ENCODE measurements at places on chromosomes 5 and 9.
A peak's percentile ranks its signal among the peaks of the same experiment; 100 is the strongest.

DNA sequence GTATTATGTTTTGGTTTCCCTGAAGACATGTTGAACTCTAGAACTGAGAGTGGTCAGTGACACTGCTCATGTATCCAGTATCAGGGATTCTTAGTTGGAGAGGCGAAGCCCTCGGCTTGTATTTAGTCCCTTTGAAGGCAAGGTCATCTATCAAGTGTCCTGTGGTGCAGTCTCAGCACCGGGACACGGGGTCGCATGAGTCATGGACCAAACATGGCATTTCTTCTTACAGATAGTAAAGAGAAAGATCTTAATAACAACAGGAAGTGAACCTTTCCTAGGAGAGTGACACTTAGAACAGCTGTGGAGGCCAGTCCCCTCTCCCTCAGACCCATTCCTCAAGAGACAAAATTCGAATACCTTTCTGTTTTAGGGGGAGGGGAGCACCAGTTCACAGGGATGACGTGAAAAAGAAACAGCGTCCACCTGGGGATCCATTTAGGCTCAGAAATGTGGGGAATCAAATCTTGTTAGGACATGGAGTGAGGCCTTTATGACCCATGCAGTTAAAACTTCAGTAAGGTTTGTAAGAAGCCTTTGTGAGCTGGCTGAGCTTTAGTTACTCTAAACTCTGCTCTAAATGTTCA is 86.5 kb downstream of the ADGRV1 start:
- no peak for DNase-seq

- no peak for DNase-seq
Measured at GRCh38 chr5:159893040-159893695, 23.1 kb upstream of the ADRA1B start.

DNA sequence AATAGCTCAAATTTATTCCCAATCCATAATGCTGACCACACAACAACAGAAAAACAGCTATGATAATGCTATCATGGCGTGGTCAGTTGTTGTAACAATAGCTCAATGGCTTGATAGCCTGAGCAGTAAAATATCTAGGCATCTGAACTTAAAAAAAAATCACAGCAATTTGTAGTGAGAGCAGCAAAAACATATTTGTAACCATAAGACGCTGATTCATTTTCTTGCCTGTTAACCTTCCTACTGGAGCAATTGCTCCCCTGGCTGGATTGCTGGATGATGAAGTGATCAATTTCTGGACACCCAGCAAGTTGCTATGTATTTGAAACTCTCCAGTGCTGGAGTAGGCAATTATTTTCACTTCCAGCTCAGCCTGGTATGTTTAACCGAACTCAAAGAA is 115.1 kb downstream of the PCSK1 start:
- no peak for DNase-seq

GRCh38 chr5:165914456-165914855 is 2377.0 kb upstream of the WWC1 start:
- DNase-seq = no peak

DNA sequence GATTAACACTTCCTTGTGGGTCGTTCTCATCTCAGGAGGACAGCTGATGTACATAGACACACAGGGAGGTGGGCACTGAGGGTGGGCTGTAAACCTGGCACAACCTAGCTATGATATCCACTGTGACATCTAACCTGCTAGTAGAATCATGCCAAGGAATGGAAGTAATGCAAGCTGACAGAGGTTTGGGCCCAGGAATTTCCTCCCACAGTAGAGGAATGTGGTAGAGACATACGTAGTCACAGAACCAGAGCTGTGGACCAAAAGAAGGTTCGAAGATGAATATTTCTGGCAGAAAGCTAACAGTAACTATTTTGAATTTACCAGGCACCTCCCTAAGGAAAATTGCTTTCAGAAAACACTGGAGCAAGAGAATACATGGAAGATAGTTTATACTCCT is 15.2 kb upstream of the DNAJC25 start:
- no peak for DNase-seq

- DNase-seq = no peak
Measured at GRCh38 chr5:66932457-66932856, 264.1 kb downstream of the CD180 start.

- DNase-seq = peak; percentile 79
Measured at GRCh38 chr9:97386733-97387503, 25.0 kb upstream of the TDRD7 start.

DNA sequence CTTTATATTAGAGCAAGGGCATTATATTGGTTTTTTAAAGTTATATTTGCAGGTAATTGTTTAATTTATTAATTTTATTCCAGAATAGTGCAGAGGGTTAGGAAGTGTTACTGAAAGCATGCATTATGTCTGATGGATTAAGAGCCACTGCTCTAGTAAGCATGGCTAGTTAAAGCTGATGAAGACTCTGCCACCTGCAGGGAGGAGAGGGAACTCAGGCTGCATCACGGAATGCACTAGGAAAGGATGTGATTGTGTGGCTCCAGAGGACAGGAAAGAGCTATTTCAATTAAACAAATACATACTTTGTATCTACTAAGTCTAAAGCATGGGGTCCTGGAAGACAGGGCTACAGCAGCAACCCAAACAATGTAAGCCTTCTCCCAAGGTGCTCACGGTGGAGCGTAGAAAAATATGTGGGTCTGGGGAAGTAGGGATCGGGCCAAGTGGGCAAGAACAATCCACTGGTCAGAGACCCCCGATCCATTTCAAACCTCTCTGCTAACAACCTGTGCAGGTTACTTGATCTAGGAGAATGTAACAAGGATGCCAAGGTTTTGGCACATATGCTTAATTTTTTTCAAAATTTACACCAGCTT is 15.3 kb upstream of the GRXCR2 start:
- DNase-seq = no peak

DNA sequence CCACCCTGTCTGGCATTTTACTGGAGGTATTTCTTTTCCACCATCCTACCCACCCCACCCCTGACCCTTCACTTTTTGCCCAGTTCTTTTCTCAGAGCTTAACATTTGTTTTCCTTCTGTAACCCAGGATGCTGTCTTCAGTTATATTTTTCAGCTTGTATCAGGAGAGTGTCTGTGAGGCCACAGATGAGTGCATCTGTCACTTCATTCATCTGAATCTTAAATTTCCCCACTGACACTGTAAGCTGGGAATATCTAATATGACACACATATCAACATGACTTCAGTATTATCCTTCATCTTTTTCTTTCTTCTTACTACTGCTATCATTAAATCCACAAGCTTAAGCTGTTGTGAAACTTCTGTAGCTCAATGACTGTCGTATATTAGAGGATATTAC is 4.9 kb downstream of the MARCHF3 start:
- no peak for DNase-seq
